ENCODE measurements at places on chromosomes 6 and 20.
A peak's percentile ranks its signal among the peaks of the same experiment; 100 is the strongest.

DNA sequence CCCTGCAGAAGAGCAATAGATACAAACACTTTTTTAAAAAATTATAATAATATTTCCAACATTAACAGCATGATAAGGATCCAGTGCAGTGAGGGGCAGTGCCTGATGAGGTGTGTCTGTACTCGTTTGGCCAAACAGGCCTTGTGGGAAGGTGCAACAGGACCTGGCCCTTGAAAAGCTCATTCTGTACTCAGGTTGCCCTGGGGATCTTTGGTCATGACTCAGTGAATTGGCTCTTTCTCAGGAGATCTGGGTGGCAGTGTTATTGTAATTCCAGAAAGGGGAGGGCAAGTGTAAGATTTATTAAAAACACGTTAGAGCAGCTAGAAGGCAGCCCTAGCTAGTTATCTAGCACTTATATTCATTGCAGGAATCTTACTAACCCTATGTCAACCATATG lies 2.9 kb upstream of the SPINT3 start:
- no peak for DNase-seq

DNA sequence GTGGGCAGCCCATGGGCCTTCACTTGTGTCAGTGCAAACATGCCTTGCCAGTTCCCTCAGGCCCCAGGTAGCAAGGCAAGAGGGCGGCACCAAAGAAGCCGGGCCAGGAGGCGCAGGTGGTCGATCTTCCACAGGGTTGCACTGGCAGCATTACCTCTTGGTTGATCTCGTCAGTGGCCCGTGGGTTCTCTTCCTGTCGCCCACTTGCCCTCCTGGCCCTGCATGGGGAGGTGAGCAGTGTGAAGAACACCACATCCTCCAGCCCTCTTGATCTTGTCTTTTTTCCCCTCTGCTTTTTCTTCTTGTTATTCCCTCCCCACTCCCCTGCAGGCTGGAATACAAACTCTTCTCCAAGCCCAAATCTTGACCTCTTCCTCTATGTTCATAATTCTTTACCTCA lies 3.0 kb upstream of the CST11 start:
- no peak for DNase-seq

DNA sequence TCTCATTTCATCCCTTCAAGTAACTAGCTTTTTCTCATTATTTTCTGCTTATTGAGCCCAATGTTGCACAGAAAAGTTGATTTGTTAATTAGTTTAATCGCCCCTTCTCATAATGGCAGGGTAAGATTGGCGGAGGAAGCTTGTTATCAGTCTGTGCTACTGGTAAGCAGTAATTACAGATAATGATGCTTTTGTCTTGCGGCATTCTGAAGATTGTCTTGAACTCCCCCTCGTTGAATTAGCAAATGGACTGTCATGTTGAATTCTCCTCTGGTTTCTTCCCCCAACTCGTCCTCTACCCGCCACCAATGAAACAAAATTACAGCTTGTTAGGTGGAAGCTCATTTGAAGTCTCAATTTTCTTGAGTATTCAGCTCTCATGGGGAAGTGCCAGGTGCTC lies 39.4 kb downstream of the PRDM13 start:
- no peak for DNase-seq

- no peak for DNase-seq
Measured at GRCh38 chr6:3285732-3286131, 27.0 kb downstream of the PSMG4 start.

DNA sequence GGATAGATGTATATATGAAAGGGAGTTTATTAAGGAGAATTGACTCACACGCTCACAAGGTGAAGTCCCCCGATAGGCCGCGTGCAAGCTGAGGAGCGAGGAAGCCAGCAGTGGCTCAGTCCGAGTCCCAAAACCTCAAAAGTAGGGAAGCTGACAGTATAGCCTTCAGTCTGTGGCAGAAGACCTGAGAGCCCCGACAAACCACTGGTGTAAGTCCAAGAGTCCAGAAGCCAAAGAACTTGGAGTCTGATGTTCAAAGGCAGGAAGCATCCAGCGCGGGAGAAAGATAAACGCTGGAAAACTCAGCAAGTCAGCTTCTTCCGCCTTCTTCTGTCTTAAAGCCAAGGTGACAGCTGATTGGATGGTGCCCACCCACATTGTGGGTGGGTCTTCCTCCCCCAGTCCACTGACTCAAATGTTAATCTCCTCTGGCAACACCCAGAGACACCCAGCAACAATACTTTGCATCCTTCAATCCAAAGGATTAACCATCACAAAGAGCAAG lies 102.6 kb upstream of the GJE1 start:
- peak; percentile 46 for DNase-seq

DNA sequence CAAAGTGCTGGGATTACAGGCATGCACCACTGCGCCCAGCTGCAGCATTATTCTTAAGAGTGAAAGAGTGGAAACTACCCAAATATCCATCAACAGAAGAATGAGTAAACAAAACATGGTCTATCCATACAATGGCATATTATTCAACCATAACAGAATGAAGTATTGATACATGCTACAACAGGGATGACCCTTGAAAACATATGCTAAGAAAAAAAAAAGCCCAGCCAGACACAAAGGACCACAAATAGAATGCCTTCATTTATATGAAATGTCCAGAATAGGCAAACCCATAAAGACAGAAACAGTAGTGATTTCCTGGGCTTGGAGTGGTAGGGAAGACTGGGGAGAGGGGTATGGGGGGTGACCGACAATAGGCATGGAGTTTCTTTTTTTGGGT lies 7.1 kb downstream of the TUBB2B start:
- DNase-seq: no peak
